Type B pancreatic cell (in vitro differentiated cells): ENCODE measurements at places on chromosomes 4 and X. TPM values are rescaled to one million over a fixed set of nuclear protein-coding genes. Genes with fewer than 3 reads are reported as not detected.

GRCh38 chrX:72365126-72365525 is 59.4 kb upstream of the CITED1 start:
- no peak for DNase-seq

DNA sequence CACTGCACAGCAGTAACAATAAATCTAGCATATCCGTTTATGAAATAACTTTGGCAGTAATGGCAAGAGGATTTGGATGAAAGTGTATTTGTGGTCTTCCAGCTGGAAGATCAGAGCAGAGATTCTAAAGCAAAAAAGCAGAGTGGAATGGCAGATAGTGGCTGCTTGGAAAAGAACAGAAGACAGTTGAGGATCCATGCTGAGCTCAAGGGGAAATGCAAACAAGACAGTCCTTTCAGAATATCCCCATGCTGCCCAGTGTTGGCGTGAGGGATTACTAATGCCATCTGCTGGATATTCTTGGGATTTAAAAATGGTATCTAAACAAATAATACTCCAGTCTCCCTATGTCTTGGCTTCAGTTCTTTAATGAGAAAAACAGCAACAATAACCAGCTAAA is 629.1 kb upstream of the ATOH1 start:
- DNase-seq: no peak

DNA sequence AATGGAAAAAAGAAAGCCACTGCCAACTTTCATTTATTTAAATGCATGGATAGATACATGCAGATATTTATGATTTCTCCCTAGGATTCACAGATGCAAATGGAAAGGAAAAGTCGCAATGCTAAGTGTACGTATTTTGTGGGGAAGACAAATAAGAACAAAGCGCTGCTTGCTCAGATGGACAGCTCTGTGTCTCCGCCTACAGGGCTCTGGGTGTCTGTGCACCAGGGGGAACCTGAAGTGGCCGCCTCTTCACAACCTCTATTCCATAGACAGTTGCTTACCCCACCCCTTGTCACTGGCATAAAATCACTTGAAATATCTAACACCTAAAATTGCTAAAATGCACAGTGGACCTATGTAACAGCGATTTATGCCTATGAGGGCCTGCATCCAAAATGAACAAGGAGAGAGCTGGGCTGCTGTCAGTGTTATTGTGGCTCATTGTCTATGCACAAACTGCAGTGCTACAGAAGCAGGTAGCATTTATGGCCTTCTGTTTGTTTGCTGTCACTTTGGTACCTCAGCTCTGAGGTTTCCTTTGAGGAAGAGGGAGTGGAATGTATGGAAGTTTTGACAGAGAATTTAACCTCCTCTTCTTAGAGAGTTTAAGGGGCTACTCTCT is 58.6 kb upstream of the PAGE1 start:
- no peak for DNase-seq

DNA sequence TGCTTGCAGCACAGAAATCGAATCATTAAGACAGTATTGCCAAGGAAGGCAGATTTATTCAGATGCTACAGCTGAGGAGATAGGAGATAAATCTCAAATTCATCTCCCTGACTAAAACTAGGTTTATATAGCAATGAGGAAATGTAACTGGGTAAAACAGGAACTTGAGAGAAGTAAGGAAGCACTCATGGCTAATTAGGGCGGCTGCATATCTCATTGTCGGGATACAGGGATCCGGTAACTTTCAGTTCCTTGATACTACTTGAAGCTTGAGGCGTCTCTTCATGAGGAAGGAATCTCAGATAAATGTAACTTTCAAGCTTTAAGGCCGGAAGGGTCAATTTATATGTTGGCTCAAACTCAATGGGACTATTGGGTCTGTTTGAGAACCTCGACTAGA is 129.2 kb upstream of the WDR1 start:
- no peak for DNase-seq

GRCh38 chrX:39301036-39301435 is 499.8 kb downstream of the MID1IP1 start:
- DNase-seq: no peak

NKX6-1 gene
- total RNA-seq: 14.4 and 14.9 TPM in 2 replicates

DNA sequence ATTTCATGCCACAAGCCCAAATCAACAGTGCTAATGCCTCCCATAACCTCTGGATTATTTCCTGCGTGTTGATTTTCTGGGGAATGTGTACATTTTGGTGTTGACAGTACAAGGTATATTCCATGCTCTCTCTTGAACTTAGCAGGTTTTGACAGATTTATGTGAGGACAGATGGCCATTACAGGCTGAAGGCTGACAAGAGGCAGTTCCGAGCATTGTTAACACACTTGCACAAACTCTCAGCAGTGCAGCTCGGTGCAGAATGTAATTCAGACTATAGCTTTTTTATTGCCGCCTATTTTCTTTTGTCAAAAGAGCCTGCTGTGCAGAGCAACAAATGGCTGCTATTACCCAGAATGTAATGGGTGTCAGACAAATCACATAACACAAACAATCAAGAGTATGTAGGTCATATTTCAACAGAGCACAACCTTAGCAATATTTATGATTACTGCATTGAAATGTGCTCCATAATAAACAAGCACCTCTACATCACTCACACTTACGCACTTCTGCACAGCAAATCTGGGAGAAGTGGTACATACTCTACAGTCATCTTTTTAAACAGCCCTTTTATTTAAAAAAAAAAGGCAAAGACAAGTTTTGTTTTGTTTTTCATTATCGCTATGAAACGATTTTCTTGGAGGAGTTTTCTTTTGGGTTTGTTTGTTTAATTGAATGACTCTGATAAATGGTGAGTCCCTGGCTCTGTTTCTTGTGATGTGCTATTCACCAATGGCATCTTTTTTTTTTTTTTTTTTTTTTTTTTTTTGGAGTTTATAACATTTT is 71.6 kb downstream of the PPARGC1A start:
- DNase-seq: no peak
